GDM1 (cell line): ENCODE measurements at places on chromosomes 2 and 18.

GRCh38 chr2:224982910-224983711, 59.2 kb downstream of the DOCK10 start:
- DNase-seq: no peak

DNA sequence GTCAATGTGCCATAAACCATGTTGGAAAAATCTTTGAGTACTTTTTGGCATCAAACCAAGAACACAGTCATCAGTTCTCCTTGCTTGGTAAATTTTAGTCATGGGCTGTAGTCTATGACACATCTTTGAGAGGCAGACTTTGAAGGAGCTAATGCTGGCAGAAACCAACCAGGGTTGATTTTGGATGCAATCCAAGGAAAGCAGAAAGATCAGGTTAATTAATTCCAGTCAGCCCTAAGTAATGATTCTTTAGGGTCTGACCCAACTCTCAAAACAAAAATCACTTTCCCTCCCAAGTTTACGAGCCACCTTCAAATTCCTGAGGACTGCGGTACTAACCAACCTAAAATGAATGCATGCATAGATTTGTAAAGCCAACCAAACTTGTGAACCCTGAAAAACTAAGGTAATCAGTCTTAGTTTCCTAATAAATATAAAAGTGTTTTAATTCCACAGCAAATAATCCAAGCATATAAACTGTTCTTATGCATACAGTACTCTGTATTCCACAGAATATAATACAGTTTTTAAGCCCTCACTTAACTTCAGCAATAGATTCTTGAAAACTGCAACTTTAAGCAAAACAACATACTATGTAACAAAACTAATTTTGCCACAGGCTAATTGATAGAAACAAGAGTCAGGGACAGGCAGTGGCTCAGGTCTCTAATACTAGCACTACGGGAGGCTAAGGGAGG, 22.0 kb downstream of the AP1S3 start:
- DNase-seq: no peak

DNA sequence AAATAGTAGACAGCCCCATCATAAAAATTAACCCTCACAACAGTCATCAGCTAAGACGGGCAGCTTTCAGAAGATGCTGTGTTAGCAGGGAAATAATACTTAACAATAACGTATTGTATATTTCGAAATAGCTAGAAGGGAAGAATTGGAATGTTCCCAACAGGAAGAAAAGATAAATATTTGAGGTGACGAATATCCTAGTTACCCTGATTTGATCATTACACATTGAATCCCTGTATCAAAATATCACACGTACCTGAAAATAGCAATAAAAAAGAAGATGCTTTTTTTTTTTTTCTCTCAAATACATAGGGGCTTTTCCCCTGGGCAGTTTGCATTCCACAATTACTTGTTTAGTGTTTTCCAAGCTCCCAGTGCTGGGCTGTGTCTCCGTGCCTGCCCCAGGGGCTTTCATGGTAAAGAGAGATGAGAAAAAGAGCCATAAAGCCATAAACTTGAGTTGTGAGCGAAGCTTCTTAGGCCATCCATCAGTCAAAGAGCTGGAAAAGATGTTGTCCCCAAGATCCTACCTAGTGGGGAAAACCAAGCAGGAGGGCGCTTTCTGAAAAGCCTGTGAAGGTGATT, 183.0 kb upstream of the REV1 start:
- DNase-seq: no peak

- no peak for DNase-seq
Observed at GRCh38 chr2:107542314-107542740, 284.4 kb upstream of the RGPD4 start.

- no peak for DNase-seq
Observed at GRCh38 chr18:5969989-5970403, 74.7 kb upstream of the TMEM200C start.

DNA sequence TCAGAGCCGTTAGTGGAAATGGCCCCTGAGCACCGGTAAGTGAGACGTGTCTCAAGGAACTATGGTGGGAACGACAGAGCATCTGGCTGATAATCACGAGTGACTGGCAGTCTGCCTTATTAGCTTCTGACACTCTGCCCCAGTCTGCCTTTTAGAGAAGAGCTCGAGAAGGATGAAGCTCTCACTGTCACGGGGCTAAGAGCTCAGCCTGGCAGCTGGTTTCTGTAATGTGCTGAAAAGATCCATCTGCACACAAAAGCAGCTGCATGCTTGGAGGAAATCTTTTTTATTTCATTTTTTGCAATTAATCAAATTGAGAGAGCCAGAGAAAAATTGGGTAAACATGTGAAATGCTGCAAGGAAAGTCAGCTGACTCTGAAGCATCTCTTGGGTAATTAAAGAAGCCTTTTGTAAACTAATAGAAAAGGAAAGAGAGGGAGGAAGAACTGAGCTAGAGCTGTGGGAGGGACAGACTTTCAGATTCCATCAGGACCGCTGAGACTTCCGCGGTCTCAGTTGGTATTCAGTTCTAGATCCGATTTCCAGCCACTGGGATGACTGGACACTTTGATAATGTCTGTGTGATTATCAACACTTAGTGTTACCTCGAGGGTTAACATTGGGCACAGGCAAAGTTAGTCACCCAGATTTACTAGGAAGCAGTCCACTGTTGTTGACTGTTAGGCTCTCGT, 24.4 kb downstream of the MBP start:
- no peak for DNase-seq

- no peak for DNase-seq
Observed at GRCh38 chr2:175976391-175977157, 25.5 kb downstream of the LNPK start.

GRCh38 chr2:240561325-240561971, 1.3 kb downstream of the DUSP28 start:
- DNase-seq: no peak

DNA sequence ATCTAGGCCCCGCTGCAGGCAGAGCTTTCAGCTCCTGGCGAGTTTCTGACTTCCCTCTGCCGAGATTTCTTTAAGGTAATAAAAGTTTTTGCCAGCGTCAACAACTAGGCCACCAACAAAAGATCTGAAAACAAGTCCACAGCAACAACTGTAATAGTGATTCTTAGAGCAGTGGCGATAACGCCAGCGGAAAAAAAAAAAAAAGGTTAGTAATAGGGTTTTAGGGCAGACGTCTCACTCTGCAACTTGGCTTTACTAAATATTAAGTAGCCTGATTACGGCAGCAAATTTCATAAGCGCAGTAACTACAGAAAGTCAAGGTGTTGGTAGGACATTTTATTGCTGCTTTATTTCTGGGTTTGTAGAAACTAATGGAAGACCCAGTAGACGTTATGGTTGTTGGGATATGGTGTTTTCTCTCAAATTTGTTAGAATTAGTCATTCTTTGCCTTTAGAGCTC, 481 bp downstream of the SLC30A6 start:
- no peak for DNase-seq

- no peak for DNase-seq
Observed at GRCh38 chr2:72143441-72144273, 4.0 kb downstream of the CYP26B1 start.

DNA sequence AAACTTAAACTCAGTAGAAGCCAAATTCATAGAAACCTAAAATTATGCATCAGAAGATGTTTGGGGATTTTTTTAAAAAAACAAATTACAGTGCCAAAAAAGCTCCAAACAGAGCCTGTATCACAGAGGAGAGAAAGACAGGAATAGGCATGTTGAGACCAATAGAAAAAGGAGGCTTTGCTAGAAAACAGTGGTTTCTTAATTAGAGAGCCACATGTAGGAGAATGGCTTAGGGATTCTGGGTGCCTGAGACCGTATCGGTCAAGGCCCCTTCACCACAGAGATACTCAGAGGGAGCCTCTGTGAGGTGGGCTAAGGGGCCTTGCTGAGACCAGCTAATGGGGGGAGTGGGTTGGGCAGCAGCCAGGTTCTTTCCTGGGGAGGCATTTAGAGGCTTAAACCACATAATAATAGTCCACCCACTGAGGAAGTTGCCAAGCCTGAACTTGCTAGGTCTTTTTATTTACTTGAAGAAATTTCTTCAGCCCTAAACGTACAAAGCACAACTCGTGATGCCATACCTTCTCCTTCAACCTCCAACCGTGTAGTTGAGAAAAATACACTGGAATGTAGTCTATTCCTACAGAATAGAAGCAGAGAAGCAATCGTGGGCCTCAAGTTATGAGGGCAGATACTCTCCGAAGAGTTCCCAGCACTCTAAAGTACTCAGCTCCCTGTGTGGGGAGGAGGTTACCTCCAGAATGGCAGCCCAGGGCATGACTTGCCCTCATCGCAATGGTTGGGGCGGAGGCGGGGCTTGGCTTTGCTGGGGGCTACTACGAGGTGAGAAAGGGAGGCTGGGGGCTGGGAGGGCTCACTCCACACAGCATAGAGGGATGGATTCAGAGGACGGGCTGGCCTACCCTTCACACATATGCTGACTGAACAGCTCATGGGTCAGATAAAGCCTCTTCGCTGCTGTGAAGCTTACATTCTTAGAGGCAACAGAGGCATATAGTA, 237.9 kb downstream of the TPGS2 start:
- no peak for DNase-seq

- no peak for DNase-seq
Observed at GRCh38 chr2:216624251-216624650, 9.0 kb upstream of the IGFBP2 start.

DNA sequence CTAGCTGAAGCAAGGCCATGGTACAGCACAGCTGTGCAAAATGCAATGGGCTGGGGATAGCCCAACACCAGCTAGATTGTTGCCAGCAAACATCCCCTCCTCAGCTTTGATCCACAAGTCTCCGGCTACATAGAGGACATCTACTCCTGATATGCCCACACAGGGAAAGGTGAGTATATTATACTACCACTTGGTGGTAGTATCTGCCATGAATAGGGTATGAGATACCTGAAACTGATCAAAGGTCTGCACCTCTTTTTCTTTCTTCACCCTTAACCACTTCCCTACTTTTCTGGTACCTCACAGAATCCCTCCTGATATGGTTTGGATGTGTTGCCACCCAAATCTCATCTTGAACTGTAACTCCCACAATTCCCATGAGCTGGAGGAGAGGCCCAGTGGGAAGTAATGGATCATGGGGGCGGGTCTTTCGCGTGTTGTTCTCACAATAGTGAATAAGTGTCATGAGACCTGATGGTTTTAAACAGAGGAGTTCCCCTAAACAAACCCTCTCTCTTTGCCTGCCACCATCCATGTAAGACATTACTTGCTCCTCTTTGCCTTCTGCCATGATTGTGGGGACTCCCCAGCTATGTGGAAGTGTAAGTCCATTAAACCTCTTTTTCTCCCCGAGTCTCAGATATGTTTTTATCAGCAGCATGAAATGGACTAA, 279.6 kb downstream of the TXNL1 start:
- no peak for DNase-seq

GRCh38 chr2:133755480-133756300, 187.4 kb upstream of the NCKAP5 start:
- no peak for DNase-seq

GRCh38 chr2:106336737-106337136, 131.5 kb downstream of the RGPD3 start:
- no peak for DNase-seq

DNA sequence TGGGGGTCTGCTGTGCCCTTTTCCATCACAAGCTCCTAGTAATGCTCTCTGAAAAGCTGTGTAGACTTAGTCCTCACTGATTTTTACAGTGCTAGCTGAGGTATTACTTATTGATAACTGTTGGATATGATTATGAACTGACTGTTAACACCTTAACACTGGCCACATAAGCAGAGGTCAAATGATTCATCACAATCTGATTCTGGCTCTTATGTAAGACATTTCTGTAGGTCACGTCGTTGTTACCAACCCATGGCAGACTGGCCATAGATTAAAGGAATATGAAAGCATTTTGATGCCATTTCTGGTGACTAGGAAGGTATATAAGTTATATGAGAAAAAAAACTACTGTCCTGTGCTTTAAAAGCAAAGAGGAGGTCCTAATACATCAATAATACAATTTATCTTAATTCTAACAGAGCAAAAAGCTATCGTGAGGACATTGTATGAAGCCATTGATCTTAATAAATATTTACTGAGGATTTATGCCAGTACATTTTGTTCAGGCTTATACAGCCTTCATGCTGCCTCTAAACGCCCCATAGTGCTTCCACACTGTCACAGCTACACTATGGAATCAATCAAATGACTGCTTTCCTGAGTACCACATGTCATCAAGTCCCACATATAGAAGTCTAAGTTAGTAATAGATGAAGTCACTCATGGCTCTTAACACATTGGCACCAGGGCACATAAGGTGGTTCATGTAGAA, 6.9 kb upstream of the RND3 start:
- DNase-seq: no peak

DNA sequence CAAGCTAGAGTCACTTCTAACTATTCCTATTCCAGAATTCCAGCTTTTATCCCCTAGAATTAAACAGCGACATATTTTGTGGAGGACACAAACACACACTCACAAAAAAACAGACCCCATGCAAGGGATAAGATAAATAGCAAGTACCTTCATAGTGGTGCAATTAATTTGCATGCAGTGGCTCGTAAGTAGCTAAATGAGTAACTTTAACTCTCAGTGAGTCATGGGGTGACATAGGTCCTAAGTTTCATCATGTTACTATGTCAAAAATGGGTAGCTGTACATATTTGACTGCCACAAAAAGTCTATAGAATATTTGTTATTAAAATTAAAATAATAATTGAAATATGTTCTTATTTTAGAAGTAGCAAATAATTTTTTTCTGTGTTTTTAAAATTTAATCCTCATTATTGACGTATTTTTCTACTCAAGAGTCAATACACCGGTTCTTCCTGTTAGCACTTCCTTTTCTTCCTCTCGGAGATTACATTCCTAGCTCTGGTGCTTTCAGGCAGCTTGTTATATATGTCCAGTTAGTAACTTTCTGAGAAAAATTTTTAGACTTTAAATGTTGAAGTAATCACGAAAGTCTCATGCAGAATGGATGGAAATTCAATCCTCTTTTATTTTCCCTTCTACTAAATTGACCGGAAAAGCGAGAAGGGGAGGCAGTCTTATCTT, 247.0 kb downstream of the KCNH7 start:
- no peak for DNase-seq

DNA sequence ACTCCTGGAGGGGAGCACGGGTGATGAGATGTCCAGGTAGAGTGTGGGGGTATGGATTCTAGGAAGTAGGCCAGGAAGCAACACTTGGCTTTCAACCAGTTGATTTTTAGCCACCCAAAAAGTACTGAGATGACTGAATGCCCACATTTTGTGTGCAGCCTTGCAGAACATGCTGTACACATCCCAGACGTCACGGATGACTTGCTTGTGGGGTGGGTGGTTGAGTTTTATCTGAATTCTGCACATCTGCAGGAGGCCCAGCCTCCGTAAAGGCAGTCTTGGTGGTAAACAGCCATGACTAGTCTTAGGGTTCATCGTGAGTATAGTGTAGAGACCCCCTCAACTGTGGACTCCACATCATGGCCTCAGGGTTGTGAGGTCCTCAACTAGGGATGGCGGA, 53.3 kb upstream of the CCDC195 start:
- DNase-seq: no peak
